Activated naive CD4-positive, alpha-beta T cell treated with anti-CD3 and anti-CD28 coated beads for 36 hours (primary cell): ENCODE measurements at places on chromosomes 16 and 17.

GRCh38 chr17:36736201-36737156, 135.1 kb downstream of the MRM1 start:
- H3K4me3 ChIP-seq, result no peak overlapping the region

DNA sequence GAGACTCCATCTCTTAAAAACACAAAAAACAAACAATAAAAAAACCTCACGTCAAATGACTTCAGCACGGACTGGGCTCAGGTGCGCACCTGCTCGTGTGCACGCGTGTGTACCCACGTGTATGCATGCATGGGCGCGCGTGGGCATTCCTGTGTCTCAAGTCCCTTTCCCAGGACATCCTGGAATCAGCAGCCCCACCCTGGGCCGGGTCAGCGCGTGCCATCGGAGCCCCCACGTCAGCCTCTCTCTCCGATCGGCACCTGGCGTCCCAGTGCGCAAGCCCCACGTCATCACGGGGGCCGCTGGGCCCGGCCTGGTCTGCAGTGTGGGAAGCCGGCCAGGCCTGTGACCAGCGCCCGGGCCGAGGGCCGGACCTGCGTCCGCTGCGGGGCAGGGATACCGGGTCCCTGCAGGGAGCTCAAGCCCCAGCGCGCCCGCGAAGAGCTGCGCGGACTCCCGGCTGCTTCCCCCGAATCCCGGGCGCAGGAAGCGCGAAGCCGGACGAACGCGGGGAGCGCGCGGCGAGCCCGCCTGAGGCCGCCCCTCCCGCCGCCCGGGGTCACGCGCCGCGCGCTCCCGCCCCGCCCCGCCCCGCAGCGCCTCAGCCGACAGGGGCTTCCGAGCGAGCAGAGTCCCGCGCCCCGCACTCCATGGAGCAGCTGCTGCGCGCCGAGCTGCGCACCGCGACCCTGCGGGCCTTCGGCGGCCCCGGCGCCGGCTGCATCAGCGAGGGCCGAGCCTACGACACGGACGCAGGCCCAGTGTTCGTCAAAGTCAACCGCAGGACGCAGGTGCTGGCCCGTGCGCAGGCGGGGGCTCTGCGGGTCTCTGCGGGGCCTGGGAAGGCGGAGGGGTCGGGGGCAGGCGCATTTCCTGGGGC, at the start of gene FN3K:
TSS of gene FN3K (plus strand) at position 629 of the 880 bp plus-strand sequence. CDS start at position 651, 22 bp downstream.
- DNase-seq, result no peak
- no peaks in the 10 kb centered on the region for H3K27me3 ChIP-seq
- peaks cover 5% of the 10 kb centered on the region for H3K4me1 ChIP-seq
- peaks cover 17% of the 10 kb centered on the region for H3K36me3 ChIP-seq

GRCh38 chr17:17032131-17032692, 10.0 kb upstream of the MPRIP start:
- DNase-seq, result no peak
- H3K27me3 ChIP-seq, result no peaks in the 10 kb centered on the region
- no peaks in the 10 kb centered on the region for H3K36me3 ChIP-seq
- no peaks in the 10 kb centered on the region for H3K4me1 ChIP-seq

- DNase-seq, result peak; percentile 66
- H3K36me3 ChIP-seq, result no peaks in the 10 kb centered on the region
- H3K4me1 ChIP-seq, result no peaks in the 10 kb centered on the region
- H3K4me3 ChIP-seq, result no peak overlapping the region
These were observed 15.9 kb upstream of the FBXO47 start for GRCh38 chr17:38982858-38983746.

- H3K4me1 ChIP-seq, result peaks cover 20% of the 10 kb centered on the region
- H3K27ac ChIP-seq, result no peak overlapping the region
These were observed 4.3 kb upstream of the PITPNC1 start for GRCh38 chr17:67372751-67373150.

GRCh38 chr16:12229759-12230594, 253.4 kb downstream of the SNX29 start:
- H3K27ac ChIP-seq, result no peak overlapping the region
- H3K27me3 ChIP-seq, result no peaks in the 10 kb centered on the region
- H3K36me3 ChIP-seq, result no peaks in the 10 kb centered on the region
- DNase-seq, result no peak

- peak overlapping the region; percentile 91 for H3K27ac ChIP-seq
- peak; percentile 47 for DNase-seq
- no peaks in the 10 kb centered on the region for H3K27me3 ChIP-seq
- peaks cover 36% of the 10 kb centered on the region for H3K4me1 ChIP-seq
These were observed 7.4 kb upstream of the SCIMP start for GRCh38 chr17:5241861-5242671.

- H3K4me3 ChIP-seq, result peak overlapping the region; percentile 20
- peak; percentile 58 for DNase-seq
- no peaks in the 10 kb centered on the region for H3K36me3 ChIP-seq
- H3K27ac ChIP-seq, result peak overlapping the region; percentile 43
- H3K27me3 ChIP-seq, result no peaks in the 10 kb centered on the region
These were observed 4.6 kb upstream of the DRC7 start for GRCh38 chr16:57689762-57690558.

DNA sequence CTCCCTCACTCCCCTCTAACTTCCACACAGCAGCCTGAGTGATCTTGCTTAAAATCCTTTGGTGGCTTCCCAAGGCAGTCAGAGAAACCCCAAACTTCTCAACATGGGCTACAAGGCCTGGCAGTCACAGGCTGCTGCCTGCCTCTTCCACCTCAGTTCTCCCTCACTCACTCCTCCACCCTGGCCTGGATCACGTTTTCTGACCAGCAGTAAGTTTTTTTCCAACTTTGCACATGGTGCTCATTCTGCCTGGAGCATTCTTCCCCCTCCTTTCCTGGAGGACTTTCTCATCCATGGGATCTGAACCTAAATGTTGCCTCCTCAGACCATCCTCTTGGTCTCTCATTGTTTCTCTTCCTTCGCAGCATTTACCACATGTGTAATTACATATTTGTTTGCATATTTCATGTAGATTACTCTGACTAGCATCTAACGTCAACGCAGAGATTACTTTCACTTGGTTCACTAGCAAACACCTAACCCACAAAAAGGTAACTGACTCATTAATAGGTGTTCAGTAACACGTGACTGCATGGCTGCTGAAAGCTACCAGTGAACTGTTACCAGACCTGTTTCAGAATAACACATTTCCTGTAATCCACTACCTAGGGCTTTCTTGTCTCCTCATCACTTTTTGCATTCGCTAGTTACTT, 17.1 kb downstream of the GNA13 start:
- H3K36me3 ChIP-seq, result peaks cover 32% of the 10 kb centered on the region
- peak overlapping the region; percentile 89 for H3K27ac ChIP-seq
- H3K27me3 ChIP-seq, result no peaks in the 10 kb centered on the region
- DNase-seq, result peak; percentile 70
- peaks cover 80% of the 10 kb centered on the region for H3K4me1 ChIP-seq

GRCh38 chr17:79035686-79036085, 11.7 kb downstream of the C1QTNF1 start:
- no peaks in the 10 kb centered on the region for H3K36me3 ChIP-seq
- no peak for DNase-seq
- H3K4me3 ChIP-seq, result no peak overlapping the region
- no peak overlapping the region for H3K27ac ChIP-seq

DNA sequence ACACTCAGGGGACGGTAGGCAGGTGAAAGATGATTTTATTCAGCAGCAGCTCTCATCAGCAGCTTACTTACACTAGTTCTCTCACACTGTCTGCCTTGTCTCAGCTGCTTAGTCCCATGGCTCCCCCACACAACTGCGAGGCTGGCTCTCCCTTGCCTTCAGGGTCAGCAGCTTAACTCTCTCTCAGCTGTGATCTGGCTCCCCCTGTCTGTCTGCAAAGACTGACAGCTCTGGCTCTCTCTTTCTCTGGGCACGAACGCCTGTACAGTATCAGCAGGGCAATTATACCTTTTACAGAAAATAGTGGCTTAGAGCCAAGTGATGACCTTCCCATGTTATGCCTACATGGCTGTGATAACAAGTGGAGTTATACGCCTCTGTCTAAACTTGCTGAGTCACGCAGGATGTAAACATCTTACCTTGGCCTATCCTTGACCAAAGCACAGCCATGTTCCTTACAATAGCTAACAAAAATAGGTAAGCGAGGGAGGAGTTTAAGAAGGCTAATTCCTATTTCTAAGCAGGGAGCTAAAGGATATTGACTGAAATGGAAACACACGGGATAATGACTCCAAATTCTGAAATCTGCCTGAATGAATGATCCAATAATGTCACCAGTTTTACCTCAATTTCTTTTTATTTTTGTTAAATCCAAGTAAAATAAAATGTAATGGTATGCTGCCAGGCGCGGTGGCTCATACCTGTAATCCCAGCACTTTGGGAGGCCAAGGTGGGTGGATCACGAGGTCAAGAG, 1.1 kb upstream of the NDUFAB1 start:
- H3K4me1 ChIP-seq, result peaks cover 34% of the 10 kb centered on the region
- peak overlapping the region; percentile 39 for H3K4me3 ChIP-seq
- peak; percentile 30 for DNase-seq
- H3K36me3 ChIP-seq, result peaks cover 12% of the 10 kb centered on the region

GRCh38 chr17:58121925-58122324, 26.3 kb upstream of the OR4D1 start:
- peaks cover 6% of the 10 kb centered on the region for H3K4me1 ChIP-seq
- H3K27ac ChIP-seq, result no peak overlapping the region
- no peaks in the 10 kb centered on the region for H3K27me3 ChIP-seq
- no peaks in the 10 kb centered on the region for H3K36me3 ChIP-seq

DNA sequence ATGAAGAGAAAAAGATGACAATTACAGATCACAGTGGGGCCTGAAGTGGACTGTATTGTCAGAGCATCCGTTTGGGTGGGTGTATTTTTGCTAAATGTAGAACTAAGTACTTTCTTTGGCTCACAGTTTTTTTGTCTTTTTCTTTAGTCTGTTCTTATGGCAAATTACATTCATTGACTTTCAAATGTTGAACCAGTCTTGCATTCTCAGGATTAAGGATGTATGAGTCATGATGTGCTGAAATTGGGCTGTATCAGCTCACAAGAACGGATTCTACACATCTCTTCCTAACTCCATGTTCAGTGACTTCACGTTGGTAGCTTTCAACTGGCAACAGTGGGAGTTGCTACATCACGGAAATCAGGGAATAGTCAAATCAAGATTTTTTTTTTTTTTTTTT, 66.5 kb downstream of the TEX2 start:
- H3K4me3 ChIP-seq, result no peak overlapping the region
- peaks cover 18% of the 10 kb centered on the region for H3K4me1 ChIP-seq
- no peaks in the 10 kb centered on the region for H3K27me3 ChIP-seq
- DNase-seq, result no peak

- no peaks in the 10 kb centered on the region for H3K36me3 ChIP-seq
- H3K4me3 ChIP-seq, result no peak overlapping the region
- no peak for DNase-seq
- H3K4me1 ChIP-seq, result no peaks in the 10 kb centered on the region
- no peak overlapping the region for H3K27ac ChIP-seq
- H3K27me3 ChIP-seq, result peaks cover 17% of the 10 kb centered on the region
These were observed 141.9 kb upstream of the NOG start for GRCh38 chr17:56451629-56452028.

GRCh38 chr16:5205361-5206040, 107.9 kb upstream of the EEF2KMT start:
- H3K4me1 ChIP-seq, result no peaks in the 10 kb centered on the region
- H3K27me3 ChIP-seq, result no peaks in the 10 kb centered on the region
- H3K4me3 ChIP-seq, result no peak overlapping the region
- H3K36me3 ChIP-seq, result no peaks in the 10 kb centered on the region
- no peak overlapping the region for H3K27ac ChIP-seq
- DNase-seq, result no peak

DNA sequence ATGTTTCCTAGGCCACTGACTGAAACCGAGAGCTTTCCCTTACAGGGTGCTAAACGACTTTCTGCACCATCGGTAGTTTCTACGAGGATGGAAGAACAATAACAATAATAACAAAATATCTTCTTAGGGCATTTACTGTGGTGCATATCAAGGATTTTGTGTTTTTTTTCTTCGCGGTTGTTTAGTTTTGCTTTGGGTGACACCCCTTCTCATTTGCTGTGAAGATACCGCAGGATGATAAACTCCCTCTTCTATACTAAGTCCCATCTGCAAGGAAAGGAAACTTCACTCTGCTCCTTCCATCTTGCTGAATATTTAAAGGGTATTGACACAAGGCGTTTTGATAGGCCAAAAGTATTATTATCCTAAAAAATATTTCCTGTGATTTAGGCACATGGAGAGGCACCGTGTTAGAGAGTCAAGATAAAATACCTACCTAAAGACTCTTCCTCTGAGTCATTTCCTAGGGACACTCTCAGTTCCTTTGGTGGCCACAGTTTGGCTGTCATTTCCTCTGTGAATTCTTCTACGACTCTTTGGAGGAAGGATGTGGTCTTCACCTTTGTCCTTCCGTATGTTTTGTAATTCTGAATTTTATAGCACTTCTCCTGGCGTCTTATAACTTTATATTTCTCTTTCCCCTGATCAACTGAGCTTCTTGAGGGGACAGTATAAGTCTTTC, 318.8 kb downstream of the CDH13 start:
- H3K27ac ChIP-seq, result no peak overlapping the region
- H3K4me1 ChIP-seq, result peaks cover 3% of the 10 kb centered on the region
- H3K27me3 ChIP-seq, result no peaks in the 10 kb centered on the region
- H3K4me3 ChIP-seq, result no peak overlapping the region
- no peak for DNase-seq

- DNase-seq, result no peak
- H3K27ac ChIP-seq, result no peak overlapping the region
- H3K4me1 ChIP-seq, result no peaks in the 10 kb centered on the region
- H3K36me3 ChIP-seq, result peaks cover 3% of the 10 kb centered on the region
These were observed 250.3 kb downstream of the ZFHX3 start for GRCh38 chr16:72797621-72798020.

GRCh38 chr16:87608400-87608985, 6.2 kb downstream of the JPH3 start:
- no peak overlapping the region for H3K27ac ChIP-seq
- H3K27me3 ChIP-seq, result peaks cover 28% of the 10 kb centered on the region
- no peaks in the 10 kb centered on the region for H3K36me3 ChIP-seq
- H3K4me1 ChIP-seq, result peaks cover 6% of the 10 kb centered on the region
- H3K4me3 ChIP-seq, result no peak overlapping the region

DNA sequence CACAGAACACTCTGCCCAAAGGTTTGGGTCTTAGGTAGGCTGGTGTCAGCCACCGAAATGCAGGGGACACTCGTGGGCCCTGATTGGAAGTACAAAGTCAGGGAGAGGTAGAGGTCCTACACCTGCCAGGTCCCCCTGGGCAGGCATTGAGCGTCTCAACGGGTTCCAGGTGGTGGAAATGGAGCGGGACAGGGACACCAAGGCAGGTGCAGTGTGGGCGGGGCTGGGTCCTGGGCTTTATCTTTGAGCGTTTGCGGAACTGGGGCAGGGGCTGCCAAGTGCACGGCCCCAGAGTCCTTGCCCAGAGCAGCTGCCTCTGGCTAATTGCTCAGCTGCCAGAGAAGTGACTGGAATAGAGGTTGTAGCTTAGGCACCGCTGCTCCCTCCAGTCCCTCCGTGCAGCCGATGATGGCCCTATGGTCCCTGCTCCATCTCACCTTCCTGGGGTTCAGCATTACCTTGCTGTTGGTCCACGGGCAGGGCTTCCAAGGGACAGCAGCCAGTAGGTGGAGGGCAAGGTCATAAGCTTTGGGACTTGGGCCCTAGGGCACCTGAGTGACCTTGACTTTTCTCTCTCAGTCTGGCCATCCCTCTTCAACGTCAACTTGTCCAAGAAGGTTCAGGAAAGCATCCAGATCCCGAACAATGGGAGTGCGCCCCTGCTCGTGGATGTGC, at the start of gene ZACN:
TSS of gene ZACN (plus strand) at position 323 of the 675 bp plus-strand sequence. CDS start at position 406, 83 bp downstream.
- H3K4me3 ChIP-seq, result no peak within 1 kb of the TSS
- H3K4me1 ChIP-seq, result peaks cover 47% of the 10 kb centered on the region
- no peaks in the 10 kb centered on the region for H3K36me3 ChIP-seq
- no peak within 1 kb of the TSS for H3K27ac ChIP-seq

GRCh38 chr17:18246880-18247612, 11.5 kb downstream of the FLII start:
- H3K4me1 ChIP-seq, result no peaks in the 10 kb centered on the region
- H3K27me3 ChIP-seq, result no peaks in the 10 kb centered on the region
